ENCODE measurements at places on chromosomes 2 and 18.

GRCh38 chr18:25817546-25818237 lies 272.7 kb downstream of the SS18 start:
- DNase-seq = no peak

- peak; percentile 14 for DNase-seq
These were observed 853 bp downstream of the LANCL1 start for GRCh38 chr2:210475706-210476105.

GRCh38 chr18:21117409-21118131 lies 6.0 kb upstream of the ROCK1 start:
- DNase-seq = no peak

GRCh38 chr2:59961746-59962145 lies 591.7 kb downstream of the BCL11A start:
- no peak for DNase-seq

DNA sequence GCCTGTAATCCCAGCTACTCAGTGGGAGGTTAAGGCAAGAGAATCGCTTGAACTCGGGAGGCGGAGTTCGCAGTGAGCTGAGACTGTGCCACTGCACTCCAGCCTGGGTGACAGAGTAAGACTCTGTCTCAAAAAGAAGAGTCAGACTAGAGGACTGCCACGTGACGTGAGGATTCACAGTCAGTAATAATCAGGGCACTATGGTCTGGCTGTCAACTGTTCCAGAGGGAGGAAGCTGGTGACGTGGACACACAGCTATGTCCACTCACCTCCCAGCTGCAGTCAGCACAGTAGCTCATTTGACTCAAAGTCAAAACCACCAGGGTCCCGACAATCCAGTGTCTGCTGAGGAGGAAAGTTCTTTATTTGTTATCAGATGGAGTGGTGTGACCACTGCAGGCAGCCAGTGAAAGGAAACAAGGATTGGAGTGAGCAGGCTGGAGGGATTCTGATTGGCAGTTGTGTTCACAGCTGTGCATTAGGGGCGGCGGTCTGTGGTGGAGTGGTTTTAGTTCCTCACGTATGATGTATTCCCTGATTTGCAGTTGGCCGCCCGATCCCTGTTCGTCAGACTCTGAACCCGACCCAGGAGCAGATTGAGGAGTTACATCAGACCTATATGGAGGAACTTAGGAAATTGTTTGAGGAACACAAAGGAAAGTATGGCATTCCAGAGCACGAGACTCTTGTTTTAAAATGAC lies 37.9 kb downstream of the MOGAT1 start:
- peak; percentile 84 for DNase-seq

- no peak for DNase-seq
These were observed 44.8 kb upstream of the EHBP1 start for GRCh38 chr2:62660582-62661262.

- DNase-seq = no peak
These were observed 2.4 kb downstream of the FHL2 start for GRCh38 chr2:105396254-105397024.

GRCh38 chr2:161076936-161077335 lies 83.3 kb upstream of the TANK start:
- no peak for DNase-seq

- DNase-seq = no peak
These were observed 5.4 kb upstream of the ANTXR1 start for GRCh38 chr2:69007603-69008002.

GRCh38 chr18:23071285-23071684 lies 64.0 kb upstream of the CABLES1 start:
- DNase-seq = peak; percentile 40

DNA sequence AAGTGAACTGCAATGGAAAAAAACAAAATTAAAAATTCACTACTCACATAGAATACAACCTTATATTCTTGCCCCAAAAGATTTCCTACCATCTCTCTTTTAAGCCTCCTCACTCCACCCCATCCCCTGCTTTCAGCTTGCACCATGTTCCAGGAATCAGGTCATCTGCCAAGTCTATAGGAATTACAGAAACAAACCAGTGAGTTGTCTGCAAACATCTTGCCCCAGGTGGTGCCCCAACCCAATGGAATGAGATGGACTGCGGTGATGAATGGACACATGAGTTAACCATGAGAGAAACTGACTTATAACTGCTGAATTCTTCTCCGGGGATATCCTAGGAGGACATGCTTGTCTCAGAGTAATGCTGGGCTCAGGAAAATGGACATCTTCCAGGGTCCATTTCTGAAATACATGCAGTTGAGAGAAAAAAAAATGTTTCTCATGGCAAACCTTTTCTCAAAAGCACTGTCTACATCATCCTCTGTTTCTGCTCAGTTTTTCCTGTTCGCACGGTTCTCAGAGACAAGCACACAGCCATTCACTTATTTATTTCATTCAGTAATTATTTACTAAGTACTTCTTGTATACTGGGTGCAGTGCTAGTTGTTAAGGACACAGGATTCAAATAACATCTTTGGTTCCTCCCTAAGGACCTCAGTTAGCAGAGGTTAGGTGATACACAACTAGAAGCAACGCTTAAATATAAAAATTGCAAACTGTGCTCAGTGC lies 350.0 kb downstream of the RND3 start:
- no peak for DNase-seq

DNA sequence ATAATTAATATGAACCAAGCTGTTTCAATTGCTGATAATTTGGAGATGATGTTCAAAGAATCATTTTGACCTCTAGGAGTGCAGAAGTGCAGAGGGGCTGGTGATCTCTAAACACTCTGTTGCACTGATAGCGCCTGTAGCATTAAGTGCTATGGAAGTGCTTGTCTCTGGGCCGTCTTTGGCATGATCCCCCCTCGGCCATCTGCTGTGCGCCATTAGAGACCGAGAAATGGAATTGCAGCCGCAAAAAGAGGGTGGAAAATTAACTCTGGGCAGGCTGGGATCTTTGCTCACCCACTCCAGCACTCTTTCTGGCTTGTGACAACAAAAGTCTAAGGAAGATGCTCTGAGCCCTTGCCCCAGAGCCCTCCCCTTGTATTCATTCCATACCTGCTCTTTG lies 23.4 kb downstream of the AKAIN1 start:
- DNase-seq = no peak
